ENCODE measurements at places on chromosomes 6 and 20. TPM values are rescaled to one million over a fixed set of nuclear protein-coding genes. Genes with fewer than 3 reads are reported as not detected.

SULF2 gene
- 0.65 TPM for total RNA-seq

GRCh38 chr20:63973636-63974401 lies 4.1 kb upstream of the ZNF512B start:
- peak overlapping the region; percentile 37 for H3K4me3 ChIP-seq
- peak; percentile 57 for DNase-seq
- H3K4me1 ChIP-seq = peaks cover 40% of the 10 kb centered on the region
- no peaks in the 10 kb centered on the region for H3K27me3 ChIP-seq
- peak overlapping the region; percentile 40 for H3K27ac ChIP-seq

- peaks cover 78% of the 10 kb centered on the region for H3K4me1 ChIP-seq
- H3K27me3 ChIP-seq = no peaks in the 10 kb centered on the region
- peaks cover 2% of the 10 kb centered on the region for H3K36me3 ChIP-seq
- DNase-seq = no peak
- H3K4me3 ChIP-seq = peak overlapping the region; percentile 62
- H3K27ac ChIP-seq = peak overlapping the region; percentile 86
These were observed 50.9 kb downstream of the JARID2 start for GRCh38 chr6:15296735-15297134.

KIF25 gene
- not detected for total RNA-seq
